Caudate nucleus (tissue), 63 donors: ENCODE measurements at places on chromosomes 7 and 10.
A peak's percentile ranks its signal among the peaks of the same experiment; 100 is the strongest.

DNA sequence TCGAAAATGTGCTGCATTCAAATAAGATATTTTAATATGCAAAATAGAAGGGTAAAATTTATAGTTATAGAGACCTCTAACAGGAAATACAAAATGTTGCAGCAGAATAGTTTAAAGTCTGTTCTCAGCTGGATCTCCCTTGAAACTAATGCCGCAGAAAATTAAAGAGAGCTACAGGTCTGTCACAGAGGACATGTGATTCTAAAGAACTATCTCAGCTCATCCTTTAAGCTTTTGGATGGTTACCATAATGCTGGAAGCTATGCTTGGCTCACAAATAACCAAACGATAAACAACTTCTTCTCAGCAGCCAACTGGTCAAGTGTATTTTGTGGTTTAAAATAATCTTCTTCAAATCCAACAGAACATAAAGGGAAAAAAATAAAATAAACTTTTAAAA lies 353.0 kb downstream of the PARD3 start:
- DNase-seq = no peak

GRCh38 chr10:89121764-89122020 lies 85.4 kb downstream of the CH25H start:
- DNase-seq = no peak

DNA sequence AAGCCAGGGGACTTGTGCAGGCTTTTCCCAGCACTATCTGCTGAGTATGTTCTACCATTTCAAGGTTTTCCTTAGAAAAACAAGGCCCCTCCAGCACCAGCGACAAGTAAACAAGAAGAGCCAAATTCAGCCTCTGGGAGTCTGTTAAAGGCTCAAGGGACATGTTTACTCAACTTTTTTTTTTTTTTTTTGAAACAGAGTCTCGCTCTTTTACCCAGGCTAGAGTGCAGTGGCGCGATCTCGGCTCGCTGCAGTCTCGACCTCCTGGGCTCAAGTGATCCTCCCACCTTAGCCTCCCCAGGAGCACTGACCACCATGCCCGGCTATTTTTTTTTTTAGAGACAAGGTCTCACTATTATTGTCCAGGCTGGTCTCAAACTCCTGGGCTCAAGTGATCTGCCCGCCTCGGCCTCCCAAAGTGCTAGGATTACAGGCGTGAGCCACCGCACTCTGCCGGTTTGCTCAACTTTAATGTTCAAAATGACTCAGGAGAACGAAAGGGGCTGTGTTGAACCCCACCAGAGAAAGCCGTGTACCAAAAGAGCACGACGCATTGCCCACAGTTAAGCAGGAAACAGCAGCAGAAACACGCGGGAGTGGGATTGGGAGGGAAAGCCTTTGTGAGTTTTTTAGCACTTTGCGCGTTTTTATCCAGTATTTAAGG lies 772 bp downstream of the PRDX3 start:
- no peak for DNase-seq

- no peak for DNase-seq
Measured at GRCh38 chr7:132150711-132151110, 425.6 kb downstream of the PLXNA4 start.

GRCh38 chr7:154776350-154776749 lies 226.6 kb downstream of the PAXIP1 start:
- no peak for DNase-seq

- DNase-seq = no peak
Measured at GRCh38 chr7:77823787-77824186, 25.2 kb downstream of the PHTF2 start.

- no peak for DNase-seq
Measured at GRCh38 chr10:15455456-15455855, 84.4 kb upstream of the FAM171A1 start.

- no peak for DNase-seq
Measured at GRCh38 chr10:128028508-128029289, 97.5 kb downstream of the MKI67 start.

GRCh38 chr7:74449809-74450397 lies 3.8 kb upstream of the GTF2IRD1 start:
- no peak for DNase-seq

DNA sequence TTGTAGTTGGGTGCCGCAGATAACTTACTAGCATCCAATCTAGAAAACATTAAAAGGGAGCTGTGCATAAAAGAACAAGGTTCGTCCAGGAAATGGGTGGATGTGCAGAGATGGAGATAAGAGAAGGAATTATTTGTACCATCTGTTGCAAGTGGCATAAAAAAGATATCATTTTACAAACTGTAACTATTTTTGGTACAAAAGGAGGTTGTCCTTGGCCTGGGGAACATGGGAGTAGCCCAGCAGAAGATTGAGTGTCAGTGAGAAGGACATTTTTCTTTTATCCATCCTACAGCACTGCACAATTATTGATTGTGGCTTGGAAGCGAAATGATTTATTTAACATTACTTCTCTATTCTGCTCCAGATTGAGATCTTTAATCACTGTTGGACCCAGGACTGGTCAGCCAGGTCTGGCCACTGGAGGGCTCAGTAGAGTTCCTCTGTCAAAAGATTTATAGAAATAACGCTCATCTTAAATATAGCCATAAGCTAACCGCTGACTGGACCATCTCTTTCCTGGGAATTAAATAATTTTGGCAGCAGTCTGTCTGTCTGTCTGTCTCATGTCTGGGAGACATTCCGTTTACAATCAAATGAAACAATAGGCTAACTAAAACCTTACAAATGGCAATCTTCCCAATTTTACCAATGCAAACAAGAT lies 254.1 kb downstream of the KIAA1217 start:
- DNase-seq = no peak

- DNase-seq = no peak
Measured at GRCh38 chr7:101549734-101550133, 79.4 kb downstream of the MYL10 start.

DNA sequence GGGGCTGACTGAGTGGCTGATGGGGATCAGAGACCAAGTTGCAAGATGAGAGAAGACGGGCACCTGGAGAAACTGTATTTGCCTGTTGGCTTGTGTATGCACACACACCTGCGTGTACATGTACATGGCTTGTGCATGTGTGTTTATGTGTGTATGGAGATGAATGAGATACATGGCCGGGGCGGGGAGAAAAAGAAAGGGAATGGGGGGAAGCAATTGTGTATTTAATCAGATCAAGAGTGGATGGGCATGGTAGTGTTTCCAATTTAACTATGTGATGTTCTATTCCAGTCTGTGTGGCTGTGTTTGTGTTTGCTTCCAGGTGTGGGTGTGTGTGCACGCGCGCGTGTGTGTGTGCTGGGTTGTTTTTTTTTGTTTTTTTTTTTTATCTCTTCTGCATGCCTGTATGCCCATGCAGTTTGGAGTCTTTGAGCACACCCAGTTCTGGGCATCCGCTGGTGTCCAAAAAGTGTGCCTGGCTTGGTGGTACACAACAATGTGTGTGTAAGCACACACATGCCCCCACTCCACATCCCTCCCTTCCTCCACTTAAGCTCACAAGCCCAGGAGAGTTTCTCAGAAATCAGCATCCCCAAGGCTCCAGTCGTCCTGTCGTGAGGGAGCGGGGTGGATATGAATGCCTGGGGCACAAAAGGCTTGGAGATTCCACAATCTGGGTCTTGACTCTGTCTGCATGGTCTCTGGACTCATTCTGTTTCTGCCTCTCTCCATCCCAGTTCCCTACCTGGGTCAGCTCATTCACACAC lies 2.5 kb upstream of the VGF start:
- no peak for DNase-seq

GRCh38 chr7:101164071-101164840 lies 1.1 kb downstream of the VGF start:
- DNase-seq = peak; percentile 52

DNA sequence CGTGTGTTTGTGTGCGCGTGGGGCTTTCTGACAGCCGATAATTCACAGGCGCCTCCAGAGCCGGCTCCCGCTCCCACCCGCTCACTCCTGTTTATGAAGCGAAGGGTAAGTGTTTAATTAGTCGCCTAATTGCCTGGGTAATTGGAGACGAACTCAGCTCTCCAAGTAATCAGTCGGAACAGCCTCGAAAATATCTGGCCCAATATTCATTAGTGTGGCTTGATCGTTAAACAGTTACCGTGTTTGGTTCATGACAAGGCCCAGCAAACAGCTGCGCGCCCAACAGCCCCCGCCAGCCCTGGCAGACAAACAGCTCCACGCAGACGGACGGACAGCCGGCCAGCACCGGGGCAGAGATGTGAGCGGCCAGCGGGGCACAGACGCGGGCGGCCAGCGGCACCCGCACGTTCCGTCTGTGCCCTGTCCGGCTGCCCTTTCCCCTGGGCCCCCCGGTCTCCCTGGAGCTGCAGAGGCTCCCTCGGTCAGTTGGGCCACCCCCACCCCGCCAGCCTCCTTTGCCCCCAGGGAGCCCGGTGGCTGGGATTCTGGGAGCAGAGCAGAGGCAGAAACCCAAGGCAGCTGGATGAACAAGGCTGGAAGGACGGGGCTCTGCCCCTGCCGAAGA lies 98.2 kb downstream of the UNCX start:
- DNase-seq = no peak

GRCh38 chr10:126143117-126143516 lies 245.2 kb downstream of the ADAM12 start:
- no peak for DNase-seq

DNA sequence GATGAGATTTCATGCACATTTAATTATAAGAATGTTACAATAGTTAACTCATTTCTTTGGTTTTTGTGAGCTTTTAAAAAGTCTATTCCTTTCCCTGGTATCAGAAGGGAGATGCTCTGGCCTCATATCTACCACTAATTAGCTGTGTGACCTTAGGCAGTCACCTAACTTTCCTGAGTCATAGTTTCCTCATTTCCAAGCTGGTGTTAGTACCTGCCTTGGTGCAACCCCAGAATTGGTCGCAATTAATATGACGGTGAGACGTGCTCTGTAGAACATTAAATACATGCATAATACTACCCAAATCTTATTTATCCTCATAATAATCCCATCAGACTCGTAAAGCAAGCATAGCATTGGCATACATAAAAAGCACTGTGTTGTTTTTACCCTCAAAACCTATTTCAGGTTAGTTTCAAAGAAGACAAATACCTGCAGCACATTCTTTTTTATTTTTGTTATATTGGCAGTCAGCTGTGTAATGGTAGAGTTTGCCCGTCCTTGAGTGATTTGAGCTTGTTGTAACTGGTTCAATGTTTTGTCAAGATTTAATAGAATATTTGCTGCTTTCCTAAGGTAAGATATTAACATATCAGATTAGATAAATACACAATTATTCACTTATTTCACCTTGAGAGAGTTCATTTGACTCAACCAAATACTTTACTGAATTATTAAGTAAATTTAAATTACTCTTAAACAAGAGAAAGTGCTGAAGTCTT lies 31.0 kb upstream of the LAMB1 start:
- DNase-seq = no peak

- no peak for DNase-seq
Measured at GRCh38 chr7:96685755-96686154, 23.9 kb downstream of the SEM1 start.

GRCh38 chr7:139898483-139898882 lies 69.4 kb downstream of the TBXAS1 start:
- no peak for DNase-seq

DNA sequence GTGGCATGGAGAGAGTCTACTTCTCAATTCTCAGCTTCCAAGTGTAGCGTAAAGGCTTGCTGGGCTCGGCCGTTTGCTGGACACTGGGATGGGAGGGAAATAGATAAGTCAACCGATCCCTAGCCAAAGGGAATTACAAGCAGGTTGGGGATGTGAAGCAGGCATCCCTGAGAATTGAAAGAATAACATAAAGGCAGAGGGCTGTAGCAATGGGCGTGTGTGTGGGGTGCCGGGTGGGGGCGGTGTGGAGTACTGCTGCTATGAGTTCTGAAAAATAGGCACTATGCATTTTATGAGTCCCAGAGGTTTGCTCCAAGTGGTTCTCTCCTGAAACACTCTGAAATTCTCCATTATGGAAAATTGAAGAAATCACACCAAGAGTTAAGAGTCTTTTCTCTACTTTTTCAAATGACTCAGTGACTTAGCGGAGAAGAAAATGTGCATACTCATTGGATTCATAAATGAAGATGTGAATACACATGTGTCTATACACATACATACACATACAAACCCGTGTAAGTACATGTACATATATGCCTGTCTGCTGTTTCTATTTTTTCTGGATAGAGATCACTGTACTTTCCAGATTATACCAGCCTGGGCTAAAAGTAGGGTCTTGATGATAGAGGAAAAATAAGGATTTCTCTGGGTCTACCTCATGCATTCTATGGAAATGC lies 65.4 kb downstream of the ADRA2A start:
- no peak for DNase-seq

- DNase-seq = no peak
Measured at GRCh38 chr10:69715899-69716606, 85.7 kb upstream of the COL13A1 start.

DNA sequence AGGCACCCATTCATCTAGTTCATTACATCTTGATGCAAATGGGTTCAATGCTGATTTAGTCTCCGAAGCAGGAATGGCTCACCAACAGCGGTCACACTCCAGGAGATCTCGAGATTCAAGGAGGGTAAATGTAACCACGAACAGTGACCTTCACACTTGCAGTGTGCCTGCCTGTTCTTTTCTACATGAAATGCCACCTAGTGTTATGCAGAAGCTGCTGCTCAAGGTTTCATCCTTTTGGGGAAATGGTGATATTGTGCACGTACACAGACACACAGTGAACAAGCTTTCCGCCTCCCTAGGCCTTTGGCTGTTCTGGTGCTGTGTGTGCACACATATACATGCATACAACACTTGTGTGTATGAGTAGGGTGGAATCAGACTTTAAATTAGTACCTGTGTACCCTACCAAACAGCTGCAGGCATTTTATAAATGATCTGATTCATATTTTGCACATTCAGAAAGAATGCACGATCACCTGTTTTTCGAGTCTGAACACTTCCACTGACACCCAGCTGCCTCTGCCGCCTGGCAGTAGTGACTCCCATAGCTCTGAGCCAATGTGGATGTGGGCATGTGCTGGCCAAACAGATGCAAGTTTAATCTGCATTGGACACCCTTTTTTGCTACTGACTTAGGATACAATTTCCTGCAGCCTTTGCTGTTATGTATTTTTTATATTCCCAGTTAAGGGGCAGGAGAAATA lies 100.5 kb downstream of the TACC2 start:
- DNase-seq = no peak

DNA sequence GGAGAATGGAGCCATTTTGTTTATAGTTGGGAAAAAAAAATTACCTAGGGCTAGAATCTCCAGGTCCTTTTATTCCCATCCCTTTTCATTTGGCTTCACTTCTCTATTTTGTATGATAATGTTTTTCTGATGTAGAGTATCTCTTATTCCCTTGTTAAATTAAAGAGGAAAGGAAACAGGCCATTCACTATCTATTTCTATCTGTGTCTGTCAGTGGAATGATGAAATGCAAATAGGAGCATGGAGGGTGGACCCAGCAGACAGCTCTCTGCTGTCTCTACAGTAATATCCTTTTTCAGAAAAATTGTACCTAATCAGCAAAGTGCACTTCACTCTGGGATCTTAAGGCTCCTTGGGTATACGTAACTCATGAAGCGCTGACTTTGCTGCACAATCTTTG lies 136.0 kb downstream of the SRI start:
- no peak for DNase-seq
